ENCODE measurements at places on chromosomes 13 and 19.

DNA sequence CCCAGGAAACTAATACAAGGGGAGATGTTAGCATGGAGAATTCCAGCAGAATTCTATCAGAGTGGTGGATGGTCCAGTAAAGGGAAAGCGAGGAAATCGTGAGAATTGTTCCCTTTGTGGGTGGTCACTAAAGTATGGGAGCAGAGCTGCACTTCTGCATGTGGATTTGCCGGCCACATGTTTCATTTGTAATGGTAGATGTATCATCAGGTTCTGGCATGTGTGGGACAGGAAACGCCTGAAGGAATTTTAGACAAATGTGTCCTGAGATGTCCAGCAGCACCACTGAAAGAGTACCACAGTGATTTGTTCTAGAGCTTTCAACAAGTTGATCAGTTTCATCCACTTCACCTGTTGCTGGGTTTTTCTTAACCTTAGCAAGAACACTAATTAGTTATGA, 308.4 kb downstream of the SHISA2 start:
- DNase-seq, result no peak

- no peak for DNase-seq
These were observed 2.7 kb downstream of the S1PR2 start for GRCh38 chr19:10228393-10228792.

- no peak for DNase-seq
These were observed 80.4 kb downstream of the TSHZ3 start for GRCh38 chr19:31268751-31269383.

GRCh38 chr13:24225930-24226329, 65.4 kb downstream of the SPATA13 start:
- no peak for DNase-seq

- no peak for DNase-seq
These were observed 198.1 kb upstream of the CSNK1A1L start for GRCh38 chr13:37303606-37304005.

GRCh38 chr13:108708921-108709320, 79.5 kb downstream of the MYO16 start:
- DNase-seq, result no peak

DNA sequence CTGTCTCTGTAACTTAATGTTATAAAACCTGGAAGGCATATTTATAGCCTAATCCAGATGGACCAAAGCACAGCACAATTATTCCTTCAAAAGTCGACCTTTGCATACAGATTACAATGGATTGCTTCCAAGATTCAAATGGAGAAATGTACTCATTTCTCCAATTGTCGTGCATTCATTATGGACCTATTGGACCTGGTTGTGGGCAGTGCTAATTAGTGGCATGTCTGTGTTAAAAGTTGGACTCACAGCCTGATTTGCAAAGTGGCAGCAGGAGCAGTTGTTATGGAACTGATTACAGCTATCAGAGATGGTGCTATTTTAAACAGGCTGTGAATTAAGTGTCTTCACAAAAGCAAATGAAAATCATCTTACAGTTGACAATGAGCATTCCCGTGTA, 1529.3 kb upstream of the SLC10A2 start:
- DNase-seq, result no peak

- DNase-seq, result no peak
These were observed 42.1 kb upstream of the NPAS1 start for GRCh38 chr19:46977548-46977947.

DNA sequence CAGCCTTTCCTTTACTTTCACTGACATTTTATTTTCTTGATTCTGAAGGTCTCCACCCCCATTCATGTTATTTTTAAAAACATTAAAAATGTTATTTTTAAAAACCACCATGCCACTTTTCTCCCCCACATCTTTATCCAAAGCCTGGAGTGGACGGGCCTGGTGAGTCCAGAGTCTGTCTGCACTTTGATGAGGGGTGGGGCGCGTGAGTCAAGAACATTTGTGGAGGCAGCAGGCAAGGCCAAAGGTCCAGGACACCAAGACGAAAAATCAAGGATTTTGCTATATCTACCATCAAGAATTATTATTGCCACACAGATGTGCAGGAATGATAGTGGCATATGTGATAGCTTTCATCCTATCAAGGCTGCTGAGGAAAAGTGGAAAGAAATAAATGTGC, 224.9 kb downstream of the FGF9 start:
- DNase-seq, result no peak

- no peak for DNase-seq
These were observed 5.5 kb downstream of the SLC7A10 start for GRCh38 chr19:33220115-33220514.

Data from central memory CD4-positive, alpha-beta T cell (primary cell).